ENCODE measurements at places on chromosomes 3 and 15.

GRCh38 chr3:104323226-104323625, 1043.5 kb upstream of the ALCAM start:
- no peak for DNase-seq

GRCh38 chr3:73364517-73364916, 260.2 kb downstream of the PDZRN3 start:
- no peak for DNase-seq

- no peak for DNase-seq
These were observed at the start of gene NOX5 for GRCh38 chr15:69014454-69014853. TSS of gene NOX5 (plus strand) at chr15:69014695. CDS start at chr15:69014736, 41 bp downstream.

GRCh38 chr3:145422556-145422955, 738.4 kb downstream of the PLOD2 start:
- DNase-seq, result no peak
